ENCODE measurements at places on chromosomes 7 and 10.
A peak's percentile ranks its signal among the peaks of the same experiment; 100 is the strongest.

DNA sequence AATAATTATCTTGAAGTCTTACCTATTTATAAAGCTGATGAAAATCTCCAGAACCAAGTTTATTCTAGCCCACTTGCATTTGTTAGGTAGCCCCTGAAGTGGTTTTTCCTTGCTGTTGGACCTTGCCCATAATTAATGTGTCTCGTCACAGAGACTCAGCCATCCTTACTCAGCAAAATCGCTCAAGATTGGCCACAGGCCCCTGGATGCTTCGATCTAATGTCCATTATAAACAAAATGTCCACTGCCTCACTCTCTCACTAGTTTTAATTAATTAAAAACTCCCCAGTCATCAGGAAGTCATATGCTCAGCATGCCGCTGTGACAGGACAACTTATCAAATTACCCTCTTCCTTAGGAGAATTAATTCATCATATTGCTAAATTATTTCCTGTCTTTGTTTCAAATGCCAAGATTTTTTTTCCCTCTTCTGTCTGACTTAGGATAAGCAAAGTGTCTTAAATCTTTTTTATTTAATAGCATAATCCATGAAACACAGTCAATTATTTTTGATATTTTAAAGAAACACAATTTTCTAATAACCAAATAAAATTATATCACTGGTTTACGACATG, 126.8 kb upstream of the PCLO start:
- no peak overlapping the region for H3K4me3 ChIP-seq
- DNase-seq, result no peak
- H3K36me3 ChIP-seq, result no peaks in the 10 kb centered on the region
- H3K27me3 ChIP-seq, result no peaks in the 10 kb centered on the region
- H3K4me1 ChIP-seq, result no peaks in the 10 kb centered on the region

GRCh38 chr10:27741173-27742091, 4.2 kb downstream of the MKX start:
- H3K4me3 ChIP-seq, result peak overlapping the region; percentile 65
- peaks cover 25% of the 10 kb centered on the region for H3K4me1 ChIP-seq
- H3K27me3 ChIP-seq, result peaks cover 60% of the 10 kb centered on the region
- DNase-seq, result no peak
- H3K36me3 ChIP-seq, result peaks cover 5% of the 10 kb centered on the region
- no peak overlapping the region for H3K27ac ChIP-seq

GRCh38 chr10:57972783-57973182, 294.9 kb downstream of the IPMK start:
- DNase-seq, result no peak
- no peaks in the 10 kb centered on the region for H3K4me1 ChIP-seq
- no peaks in the 10 kb centered on the region for H3K27me3 ChIP-seq
- H3K36me3 ChIP-seq, result no peaks in the 10 kb centered on the region
- H3K4me3 ChIP-seq, result no peak overlapping the region
- no peak overlapping the region for H3K27ac ChIP-seq

DNA sequence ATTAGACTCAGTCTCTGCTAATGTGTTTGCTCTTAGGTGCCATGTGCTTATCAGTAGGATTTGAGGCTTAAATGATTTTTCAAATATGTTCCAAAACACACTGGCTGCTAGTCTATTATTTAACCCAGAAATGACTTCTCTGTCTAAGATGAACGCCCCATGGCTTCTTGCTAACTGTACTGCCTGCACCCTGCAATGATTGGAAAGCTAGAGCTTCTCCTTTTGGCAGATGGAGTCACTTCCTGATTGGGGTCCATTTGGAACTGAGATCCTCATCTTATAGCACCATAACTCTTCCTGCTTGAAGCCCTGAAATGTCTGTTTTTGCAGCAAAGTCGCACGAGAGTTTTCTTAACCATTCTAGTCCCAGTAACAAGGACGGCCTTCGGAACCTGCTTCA, 186.5 kb upstream of the ADO start:
- peaks cover 7% of the 10 kb centered on the region for H3K36me3 ChIP-seq
- H3K4me3 ChIP-seq, result no peak overlapping the region
- H3K27me3 ChIP-seq, result peaks cover 12% of the 10 kb centered on the region
- DNase-seq, result no peak
- H3K4me1 ChIP-seq, result peaks cover 72% of the 10 kb centered on the region

DNA sequence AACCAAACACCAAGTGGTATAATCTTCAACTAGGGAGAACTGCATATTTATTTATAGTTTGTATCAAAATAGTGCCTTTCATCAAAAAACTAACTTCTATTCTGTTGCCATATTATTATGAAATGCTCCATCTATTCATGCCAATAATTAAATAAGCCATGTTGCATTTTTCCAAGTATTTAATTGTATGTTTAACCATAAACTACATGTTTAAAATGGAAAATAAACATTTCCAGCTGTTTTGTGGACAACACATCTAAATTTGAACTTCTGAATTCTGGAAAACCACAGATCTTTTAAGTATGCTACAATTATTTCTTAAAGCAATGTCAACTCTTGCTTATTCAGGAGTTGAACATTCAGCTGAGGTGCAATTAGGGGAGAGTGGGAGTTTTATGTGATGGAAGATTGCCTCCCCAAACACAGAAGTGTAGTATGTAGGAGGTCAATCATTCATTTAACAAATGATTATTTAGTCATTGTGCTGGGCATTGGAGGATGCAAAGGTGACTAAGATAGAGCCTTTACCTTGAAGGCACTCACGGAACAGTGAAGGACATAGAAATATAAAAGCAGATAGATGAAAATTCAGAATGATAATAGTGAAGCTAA, 80.7 kb upstream of the PPP1R3C start:
- H3K4me3 ChIP-seq, result no peak overlapping the region
- H3K4me1 ChIP-seq, result no peaks in the 10 kb centered on the region
- no peak overlapping the region for H3K27ac ChIP-seq
- H3K27me3 ChIP-seq, result peaks cover 16% of the 10 kb centered on the region
- no peak for DNase-seq

GRCh38 chr10:53754596-53755250, 982.1 kb upstream of the MBL2 start:
- H3K4me3 ChIP-seq, result no peak overlapping the region
- no peaks in the 10 kb centered on the region for H3K4me1 ChIP-seq
- H3K36me3 ChIP-seq, result no peaks in the 10 kb centered on the region
- H3K27ac ChIP-seq, result no peak overlapping the region

GRCh38 chr7:3916146-3916545, 615.1 kb downstream of the SDK1 start:
- H3K4me1 ChIP-seq, result no peaks in the 10 kb centered on the region
- peaks cover 2% of the 10 kb centered on the region for H3K27me3 ChIP-seq
- DNase-seq, result no peak

DNA sequence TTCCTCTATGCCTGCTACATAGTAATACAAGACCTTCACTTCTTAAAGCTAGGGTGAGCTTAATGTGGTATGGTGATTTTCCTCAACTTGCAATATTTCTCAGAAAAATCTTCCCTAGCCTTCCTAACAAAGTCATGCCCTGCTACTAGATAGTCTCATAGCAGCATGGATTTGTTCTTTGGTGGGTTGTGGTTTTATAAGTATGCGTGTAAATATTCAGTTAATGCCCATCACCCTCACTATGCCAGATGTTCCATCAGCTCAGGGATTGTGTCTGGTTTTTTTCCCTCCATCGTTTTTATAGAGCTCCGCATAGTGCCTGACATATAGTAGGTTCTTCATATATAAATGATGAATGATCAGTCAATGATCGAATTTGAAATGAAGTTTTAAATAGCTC, 182.8 kb downstream of the CREB5 start:
- H3K27ac ChIP-seq, result no peak overlapping the region
- no peak overlapping the region for H3K4me3 ChIP-seq
- H3K27me3 ChIP-seq, result peaks cover 3% of the 10 kb centered on the region
- no peaks in the 10 kb centered on the region for H3K4me1 ChIP-seq
- DNase-seq, result no peak

DNA sequence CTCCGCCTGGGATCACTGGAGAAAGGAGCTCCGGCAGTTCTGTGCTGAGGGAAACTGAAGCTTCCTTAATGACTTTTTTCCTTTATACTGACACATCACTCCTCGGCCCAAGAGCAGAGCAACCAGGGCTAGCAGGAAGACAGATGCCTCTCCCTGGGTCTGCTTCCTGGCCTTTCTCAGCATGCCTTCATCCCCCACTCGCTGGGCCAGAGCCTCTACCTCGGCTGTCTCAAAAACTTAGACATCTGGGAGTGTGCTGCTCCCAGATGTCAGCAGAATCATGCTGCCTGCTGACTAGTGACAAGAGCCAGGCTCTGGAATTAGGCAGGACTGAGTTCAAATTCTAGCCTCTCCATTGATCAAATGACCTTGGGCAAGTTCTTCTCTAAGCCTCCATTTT, 24.4 kb upstream of the LRRC4 start:
- no peak for DNase-seq
- peaks cover 8% of the 10 kb centered on the region for H3K36me3 ChIP-seq
- H3K27me3 ChIP-seq, result no peaks in the 10 kb centered on the region
- no peak overlapping the region for H3K4me3 ChIP-seq
- H3K4me1 ChIP-seq, result peaks cover 42% of the 10 kb centered on the region
